PC-3 (cell line): ENCODE measurements at places on chromosomes 7 and 10. TPM values are rescaled to one million over a fixed set of nuclear protein-coding genes. Genes with fewer than 3 reads are reported as not detected.

DENND2A gene
- 8.9 and 10.6 TPM in 2 replicates for total RNA-seq

MOGAT3 gene
- total RNA-seq, result not detected in 2 replicates

OTUD1 gene
- 6.0 and 9.2 TPM in 2 replicates for total RNA-seq

HYCC1 gene
- 15.0 and 15.5 TPM in 2 replicates for total RNA-seq

DNA sequence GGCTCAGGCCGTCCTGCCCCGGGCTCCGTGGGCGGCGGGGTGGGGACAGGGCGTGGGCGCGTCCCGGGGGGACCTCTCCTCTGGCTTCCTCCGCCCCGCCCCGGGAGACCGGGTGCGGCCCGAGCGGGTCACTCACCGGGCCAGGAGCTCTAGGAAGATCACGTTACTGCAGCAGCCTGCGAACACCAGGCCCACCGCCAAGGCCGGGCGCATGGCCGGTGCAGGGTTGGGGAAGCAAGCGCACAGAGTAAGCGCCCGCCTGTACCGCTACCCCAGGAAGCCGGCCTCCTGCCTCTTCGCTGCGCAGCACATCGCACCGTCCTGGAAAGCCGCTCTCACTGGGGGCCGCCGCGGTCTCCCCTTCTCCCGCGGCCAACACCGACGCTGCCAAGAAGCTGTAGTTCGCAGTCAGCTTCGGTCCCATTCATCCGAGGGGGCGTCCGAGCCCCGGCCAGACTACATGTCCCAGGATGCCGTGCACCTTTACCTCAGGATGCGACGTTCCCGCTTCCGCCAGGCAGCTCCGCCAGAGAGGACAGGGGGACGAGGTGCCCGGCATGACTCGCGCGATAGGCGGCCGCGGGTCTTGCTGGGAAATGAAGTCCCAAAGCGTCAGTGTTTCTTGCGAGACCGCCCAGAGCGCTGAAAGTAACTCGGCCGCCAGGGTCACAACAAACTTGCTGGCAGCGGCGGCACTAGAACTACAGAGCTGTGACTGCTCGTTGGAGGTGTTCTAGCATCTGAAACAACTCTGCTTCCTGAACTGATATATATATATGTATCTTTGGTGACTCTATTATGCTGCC is at the start of gene SLC35B4:
TSS of gene SLC35B4 (minus strand) at position 392 of the 806 bp plus-strand sequence. CDS start at position 213, 179 bp downstream.
- H3K27ac ChIP-seq, result peak within 1 kb of the TSS; percentile 35; the same call in 1 of the 2 replicates
- peak; percentile 96 for DNase-seq
- peak within 1 kb of the TSS; percentile 85 for H3K4me3 ChIP-seq
- no peaks in the 10 kb centered on the region for H3K36me3 ChIP-seq

GRCh38 chr7:157412021-157412443 is 75.2 kb downstream of the DNAJB6 start:
- no peaks in the 10 kb centered on the region for H3K27me3 ChIP-seq
- H3K27ac ChIP-seq, result peak overlapping the region; percentile 99
- peaks cover 20% of the 10 kb centered on the region; the same call in 1 of the 2 replicates for H3K36me3 ChIP-seq
- H3K4me3 ChIP-seq, result peak overlapping the region; percentile 24; the same call in 1 of the 2 replicates
- H3K4me1 ChIP-seq, result peaks cover 33% of the 10 kb centered on the region

DNA sequence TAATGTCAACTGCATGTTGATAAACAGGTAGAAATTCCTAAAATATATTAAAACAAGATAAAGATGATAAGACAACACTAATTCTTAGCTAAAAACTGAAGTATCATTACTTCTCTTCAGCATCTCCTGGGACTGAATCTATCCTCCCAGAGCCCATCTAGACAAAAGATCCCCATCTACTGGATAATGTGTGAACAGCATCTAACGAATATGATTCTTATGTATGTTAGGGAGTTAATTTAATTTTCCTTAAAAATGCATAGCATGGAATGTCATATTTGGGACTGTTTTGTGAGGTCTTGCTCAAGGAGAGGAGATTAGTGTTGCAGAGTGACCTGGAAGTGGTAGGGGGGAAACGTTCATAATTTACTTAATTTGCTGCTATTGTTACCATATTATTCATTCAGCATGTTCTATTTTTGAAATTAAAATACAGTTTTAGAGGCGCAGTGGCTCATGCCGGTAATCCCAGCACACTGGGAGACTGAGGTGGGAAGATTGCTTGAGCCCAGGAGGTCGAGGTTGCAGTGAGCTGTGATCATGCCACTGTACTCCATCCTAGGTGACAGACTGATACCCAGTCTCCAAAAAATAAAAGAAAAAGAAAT is 305.1 kb upstream of the CSTF2T start:
- no peak overlapping the region for H3K4me3 ChIP-seq
- peaks cover 15% of the 10 kb centered on the region; the same call in 1 of the 2 replicates for H3K27me3 ChIP-seq
- peak; percentile 94 for DNase-seq
- H3K4me1 ChIP-seq, result no peaks in the 10 kb centered on the region

DNA sequence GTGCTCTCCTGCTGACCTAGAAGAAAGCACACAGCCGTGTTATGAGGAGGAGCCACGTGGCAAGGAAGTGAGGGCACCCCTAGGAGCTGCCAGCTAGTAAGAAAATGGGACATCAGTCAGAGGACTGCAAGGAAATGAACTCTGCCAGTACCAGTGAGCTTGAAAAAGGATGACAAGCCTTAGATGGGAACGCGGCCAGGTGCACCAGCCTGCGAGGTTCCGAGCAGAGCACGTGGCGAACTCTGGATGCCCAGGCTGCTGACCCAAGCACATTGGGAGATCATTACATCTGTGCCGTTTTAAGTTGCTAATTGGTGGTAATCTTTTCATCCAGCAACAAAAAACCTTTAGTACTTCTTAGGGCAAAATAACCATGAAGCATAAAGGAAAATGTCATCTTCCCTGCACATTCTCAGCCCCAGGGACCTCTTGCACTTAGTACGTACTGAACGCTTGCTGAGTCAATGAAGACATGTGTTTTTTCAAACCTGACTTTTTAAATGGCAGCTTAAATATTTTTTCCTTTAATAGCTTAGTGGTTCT is 69.4 kb downstream of the AMZ1 start:
- peak; percentile 81 for DNase-seq
- peak overlapping the region; percentile 48; the same call in 1 of the 2 replicates for H3K4me3 ChIP-seq
- peaks cover 35% of the 10 kb centered on the region for H3K4me1 ChIP-seq
- no peaks in the 10 kb centered on the region for H3K36me3 ChIP-seq

DNA sequence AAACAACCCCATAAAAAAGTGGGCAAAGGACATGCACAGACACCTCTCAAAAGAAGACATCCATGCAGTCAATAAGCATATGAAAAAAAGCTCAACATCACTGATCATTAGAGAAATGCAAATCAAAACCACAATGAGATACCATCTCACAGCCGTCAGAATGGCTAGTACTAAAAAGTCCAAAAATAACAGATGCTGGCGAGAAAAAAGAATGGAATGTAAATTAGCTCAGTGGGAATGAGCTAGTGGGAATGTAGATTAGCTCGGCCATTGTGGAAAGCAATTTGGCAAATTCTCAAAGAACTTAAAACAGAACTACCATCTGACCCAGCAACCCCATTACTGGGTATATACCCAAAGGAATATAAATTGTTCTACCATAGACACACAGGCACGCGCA is 287.0 kb downstream of the WDR37 start:
- no peaks in the 10 kb centered on the region for H3K27me3 ChIP-seq
- no peaks in the 10 kb centered on the region for H3K36me3 ChIP-seq
- no peak overlapping the region for H3K27ac ChIP-seq
- H3K4me3 ChIP-seq, result no peak overlapping the region

DNA sequence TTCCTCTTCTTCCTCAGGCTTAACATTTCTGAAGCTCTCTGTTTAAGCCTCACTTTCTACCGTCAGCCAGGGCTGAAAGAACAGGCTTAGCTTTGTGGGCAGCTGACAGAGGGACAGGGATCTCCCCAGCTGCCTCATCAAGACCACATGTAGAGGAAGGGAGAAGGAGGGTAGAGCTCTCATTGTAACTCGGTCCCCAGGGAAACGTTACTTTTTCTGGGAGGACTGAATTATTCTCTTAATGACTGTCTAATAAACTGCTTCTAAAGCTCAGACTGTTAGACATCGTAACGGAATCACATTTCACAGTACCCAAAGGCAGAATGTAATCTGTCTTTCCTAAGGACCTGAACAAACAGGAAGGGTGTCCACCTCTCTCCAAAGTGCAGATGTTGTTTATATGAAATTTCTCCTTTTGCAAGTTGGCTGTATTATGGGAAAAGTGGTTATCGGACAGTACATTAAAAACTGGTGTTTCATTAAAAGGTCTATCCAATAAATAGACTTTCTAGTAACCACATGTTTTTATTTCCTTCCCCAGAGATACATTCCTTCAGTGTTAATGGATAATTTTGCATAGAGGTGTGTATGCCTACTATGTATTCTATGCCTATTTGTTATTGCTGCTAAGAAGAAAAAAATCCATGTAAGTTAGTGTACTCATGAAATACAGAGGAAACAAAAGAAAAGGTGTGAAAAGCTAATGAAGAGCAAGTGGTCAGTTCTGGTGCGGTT is 144.2 kb downstream of the CTTNBP2 start:
- H3K4me3 ChIP-seq, result no peak overlapping the region
- no peaks in the 10 kb centered on the region for H3K36me3 ChIP-seq
- peaks cover 22% of the 10 kb centered on the region for H3K27me3 ChIP-seq
- no peak for DNase-seq
- no peaks in the 10 kb centered on the region for H3K4me1 ChIP-seq

- DNase-seq, result no peak
- no peaks in the 10 kb centered on the region for H3K27me3 ChIP-seq
- H3K36me3 ChIP-seq, result no peaks in the 10 kb centered on the region
- no peaks in the 10 kb centered on the region for H3K4me1 ChIP-seq
- no peak overlapping the region for H3K27ac ChIP-seq
- no peak overlapping the region for H3K4me3 ChIP-seq
Measured at GRCh38 chr7:155851892-155852291, 39.6 kb upstream of the SHH start.
